Stimulated activated CD8-positive, alpha-beta memory T cell treated with anti-CD3 and anti-CD28 coated beads, Interleukin-15, amount 100 ng/mL, for 1 hour (primary cell): ENCODE measurements at places on chromosomes 5 and 9.

GRCh38 chr5:135930949-135931295 is 23.9 kb downstream of the LECT2 start:
- DNase-seq: no peak

- no peak for DNase-seq
Measured at GRCh38 chr9:124273427-124274160, 15.8 kb downstream of the NEK6 start.

- DNase-seq: no peak
Measured at GRCh38 chr5:39206630-39207321, 12.6 kb downstream of the FYB1 start.

GRCh38 chr5:87399720-87400119 is 13.0 kb downstream of the CCNH start:
- no peak for DNase-seq

DNA sequence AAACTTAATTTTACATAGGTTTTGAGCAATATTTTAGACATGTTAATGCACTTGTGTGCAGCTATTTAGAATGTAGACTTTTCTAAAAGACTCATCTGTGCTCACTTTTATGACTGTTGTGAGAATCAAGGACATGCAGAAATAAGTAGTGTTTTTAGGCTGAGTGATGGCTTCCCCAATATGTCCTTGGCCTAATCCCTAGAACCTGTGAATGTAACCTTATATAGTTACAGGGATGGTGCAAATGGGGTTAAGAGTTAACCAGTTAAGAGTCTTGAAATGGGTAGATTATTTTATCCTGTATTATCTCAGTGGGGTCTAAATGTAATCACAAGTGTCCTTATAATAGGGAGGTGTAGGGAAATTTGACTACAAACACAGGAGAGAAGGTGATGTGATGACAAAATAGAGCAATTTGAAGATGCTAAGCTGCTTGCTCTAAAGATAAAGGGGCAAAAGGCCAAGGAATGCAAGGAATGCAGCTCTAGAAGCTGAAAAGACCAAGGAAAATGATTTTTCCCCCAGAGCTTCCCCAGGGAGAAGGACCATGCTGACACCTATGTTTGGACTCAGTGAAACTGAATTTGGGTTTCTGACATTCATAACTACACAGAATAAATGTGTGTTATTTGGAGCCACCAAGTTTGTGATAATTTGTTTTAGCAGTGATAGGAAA is 298.0 kb upstream of the PAPPA start:
- no peak for DNase-seq

DNA sequence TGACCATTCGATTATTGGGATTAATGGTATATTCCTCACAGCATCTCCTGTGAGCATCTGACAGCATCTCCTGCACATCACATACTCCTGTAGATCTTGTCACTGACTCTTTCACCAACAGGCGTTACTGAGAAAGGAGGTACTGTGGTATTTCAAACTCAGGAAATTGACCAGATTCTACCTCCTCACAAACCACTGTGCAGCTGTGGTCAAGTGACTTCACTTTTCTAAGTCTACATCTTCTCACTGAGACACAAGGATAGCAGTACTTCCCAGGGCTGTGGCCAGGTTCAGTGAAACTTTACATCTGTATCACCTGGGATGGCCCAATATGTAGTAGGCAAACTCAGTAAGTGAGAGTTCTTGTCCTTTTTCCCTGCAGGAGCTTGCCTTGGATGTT is 332.3 kb upstream of the ADAMTSL1 start:
- DNase-seq: no peak

GRCh38 chr5:115571441-115571878 is 26.9 kb upstream of the FEM1C start:
- DNase-seq: no peak

GRCh38 chr5:80784451-80784850 is 129.7 kb upstream of the DHFR start:
- DNase-seq: no peak

- no peak for DNase-seq
Measured at GRCh38 chr5:35904443-35905132, 33.8 kb downstream of the CAPSL start.

DNA sequence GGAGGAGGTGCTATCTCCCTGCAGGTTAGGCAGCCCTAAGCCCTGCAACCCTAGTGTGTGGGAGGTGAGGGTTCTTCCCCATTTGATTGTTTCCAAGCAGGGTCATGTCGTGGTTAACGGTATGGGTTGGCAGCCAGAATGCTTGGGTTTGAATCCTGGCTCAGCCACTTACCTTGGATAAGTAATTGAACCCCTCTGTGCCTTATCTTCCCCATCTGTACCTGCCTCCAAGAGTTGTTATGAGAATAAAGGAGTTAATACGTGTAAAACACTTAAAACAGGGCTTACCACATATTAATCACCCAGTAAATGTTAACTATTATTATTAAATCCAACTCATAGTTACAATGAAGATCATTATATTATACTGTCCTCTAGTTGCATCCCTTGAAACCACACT is 52.2 kb upstream of the SPATA31E1 start:
- no peak for DNase-seq

DNA sequence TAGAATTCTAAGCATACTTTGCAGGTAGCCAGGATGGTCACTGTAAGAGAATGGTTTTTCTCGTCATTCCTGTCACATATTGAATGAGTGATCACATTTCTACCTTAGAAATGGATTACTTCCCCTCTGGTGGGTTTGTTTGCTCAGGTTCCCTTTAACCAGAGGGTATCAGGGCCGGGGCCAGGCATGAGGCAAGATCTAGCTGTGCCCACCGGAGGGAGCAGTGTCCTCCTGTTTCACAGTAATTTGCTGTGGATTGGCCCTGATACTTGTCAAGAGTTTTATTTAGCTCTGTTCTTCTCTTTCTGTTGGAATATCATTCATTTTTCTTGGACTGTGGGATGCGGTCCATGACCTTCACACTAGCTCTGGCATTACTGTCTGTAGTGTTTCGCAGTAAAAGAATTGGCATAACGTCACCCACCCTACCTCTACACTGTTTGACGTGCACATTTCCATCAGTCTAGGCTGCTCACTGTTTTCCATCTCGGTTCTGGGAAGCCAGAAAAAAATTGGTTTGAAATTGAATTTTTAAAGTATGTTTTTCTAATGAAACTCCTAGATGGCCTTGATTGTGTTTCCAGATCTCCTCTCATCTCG is 42.4 kb upstream of the ZBED3 start:
- DNase-seq: no peak

- DNase-seq: no peak
Measured at GRCh38 chr5:54823006-54823405, 162.4 kb downstream of the ESM1 start.

DNA sequence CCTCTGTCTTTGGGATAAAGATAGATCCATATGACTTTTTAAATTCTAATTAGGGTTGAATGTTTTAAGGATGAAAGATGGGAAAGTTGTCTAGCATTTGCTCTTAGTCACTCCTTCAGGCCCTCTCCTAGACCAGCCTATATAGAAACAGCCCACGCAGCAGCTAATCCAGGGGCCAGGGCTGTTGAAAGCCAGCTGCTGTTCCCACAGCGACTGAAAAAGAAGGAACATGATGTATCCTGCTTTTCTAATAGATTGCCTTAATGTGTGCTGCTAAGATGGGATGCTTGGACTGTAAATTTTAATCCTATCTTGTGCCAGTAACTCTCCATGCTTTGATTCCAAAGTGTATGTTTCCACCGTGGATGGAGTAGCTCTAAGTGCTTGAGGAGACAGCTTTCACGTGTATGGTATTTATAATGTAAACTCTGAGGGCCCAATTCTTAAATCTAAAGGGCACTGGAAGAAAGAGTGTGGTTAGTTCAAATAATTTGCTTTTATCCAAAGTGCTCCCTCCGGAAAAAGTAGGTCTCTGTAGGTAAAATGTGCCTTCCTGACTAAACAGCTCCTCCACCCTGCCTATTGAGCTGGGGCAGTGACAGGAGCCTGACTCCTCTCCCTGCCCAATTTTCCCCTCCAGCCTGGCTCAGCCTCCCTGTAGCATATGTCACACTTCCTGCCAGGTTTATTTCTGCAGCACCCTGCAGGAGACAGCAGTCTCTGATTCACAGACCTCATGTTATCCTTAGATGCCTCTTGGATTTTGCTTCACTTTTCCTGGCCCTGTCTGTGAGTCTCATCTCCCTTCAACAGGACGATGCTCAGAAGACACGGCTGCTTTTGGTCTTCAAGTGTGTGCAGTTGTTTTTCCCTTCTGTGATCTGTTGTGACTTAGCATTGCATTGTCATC is 33.2 kb downstream of the SLC36A1 start:
- DNase-seq: no peak

GRCh38 chr5:54551292-54551691 is 33.7 kb downstream of the SNX18 start:
- DNase-seq: no peak

DNA sequence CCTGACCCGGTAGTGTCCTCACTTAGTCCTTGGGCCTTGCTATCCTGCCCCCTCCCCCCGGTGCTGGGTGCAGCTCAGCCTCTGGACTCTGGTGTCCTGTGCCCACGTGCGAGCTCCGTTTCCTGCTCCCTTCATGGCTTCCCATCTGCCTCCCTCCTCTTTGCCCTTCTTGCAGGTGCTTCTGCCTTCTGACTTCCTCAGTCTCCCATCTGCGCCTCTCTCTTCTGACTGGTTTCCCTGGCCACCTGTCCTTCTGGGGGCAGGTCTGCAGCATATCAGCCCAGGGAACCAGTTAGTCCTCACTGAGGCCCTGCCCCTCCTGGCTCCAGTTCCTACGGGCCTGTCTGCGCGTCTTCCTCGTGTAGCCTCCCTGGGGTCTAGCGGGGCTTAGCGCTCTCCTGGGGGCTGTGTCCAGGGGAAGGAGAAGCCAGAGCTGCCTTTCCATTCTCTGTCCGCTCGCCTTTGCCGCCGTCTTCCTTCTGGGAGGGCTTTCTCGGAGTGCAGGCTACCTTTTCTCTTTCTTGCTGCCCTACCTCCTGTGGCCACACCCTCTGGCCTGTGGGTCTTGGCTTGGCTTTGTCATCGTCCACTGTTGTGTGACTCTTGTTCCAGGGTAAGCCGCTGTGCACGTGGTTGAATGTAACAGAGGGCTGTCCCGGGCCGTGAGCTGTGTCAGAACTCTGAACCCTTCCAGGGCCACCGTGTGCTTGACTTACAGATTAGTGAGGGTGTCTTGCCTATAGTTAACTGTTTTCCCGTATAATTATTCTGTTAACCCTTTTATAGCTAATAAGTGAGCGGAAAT is 51.8 kb downstream of the EHMT1 start:
- DNase-seq: no peak

GRCh38 chr5:122458278-122458872 is 146.3 kb downstream of the SNCAIP start:
- no peak for DNase-seq

DNA sequence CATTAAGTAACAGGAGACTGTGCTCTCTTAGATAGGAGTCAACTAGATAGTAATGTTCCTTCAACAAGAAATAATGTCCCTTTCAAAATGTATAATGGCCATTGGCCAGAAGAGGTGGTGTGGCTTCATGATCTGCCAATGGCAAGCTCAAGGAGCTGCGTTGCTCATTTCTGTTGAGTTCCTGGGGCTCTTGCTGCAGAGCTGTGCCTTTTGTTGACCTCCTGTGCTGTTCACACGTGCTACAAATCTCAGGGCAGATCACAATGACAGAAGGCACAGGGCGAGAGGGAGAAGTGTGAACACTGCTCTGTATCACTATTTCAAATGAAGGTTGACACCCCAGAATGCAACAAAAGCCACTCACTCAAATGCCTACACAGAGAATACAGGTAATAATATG is 16.0 kb upstream of the TBC1D2 start:
- DNase-seq: no peak

DNA sequence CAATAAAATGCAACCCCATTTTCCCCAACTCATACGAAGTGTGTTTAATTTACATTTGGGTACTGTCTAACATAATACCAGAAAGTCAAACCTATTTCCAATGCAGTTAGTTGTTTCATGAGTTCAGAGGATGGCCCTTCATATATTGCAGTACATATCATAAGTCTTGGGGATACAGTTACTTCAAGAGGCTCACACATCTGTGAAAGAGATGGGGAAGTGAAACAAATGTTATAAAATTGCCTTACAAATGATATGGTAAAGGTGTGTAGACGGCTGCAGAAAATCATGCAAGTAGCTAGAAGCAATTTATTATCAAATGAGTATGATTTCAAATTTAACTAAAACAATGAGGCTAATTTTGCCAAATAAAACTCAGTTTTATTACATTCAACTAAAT is 219.0 kb upstream of the CDH12 start:
- no peak for DNase-seq

DNA sequence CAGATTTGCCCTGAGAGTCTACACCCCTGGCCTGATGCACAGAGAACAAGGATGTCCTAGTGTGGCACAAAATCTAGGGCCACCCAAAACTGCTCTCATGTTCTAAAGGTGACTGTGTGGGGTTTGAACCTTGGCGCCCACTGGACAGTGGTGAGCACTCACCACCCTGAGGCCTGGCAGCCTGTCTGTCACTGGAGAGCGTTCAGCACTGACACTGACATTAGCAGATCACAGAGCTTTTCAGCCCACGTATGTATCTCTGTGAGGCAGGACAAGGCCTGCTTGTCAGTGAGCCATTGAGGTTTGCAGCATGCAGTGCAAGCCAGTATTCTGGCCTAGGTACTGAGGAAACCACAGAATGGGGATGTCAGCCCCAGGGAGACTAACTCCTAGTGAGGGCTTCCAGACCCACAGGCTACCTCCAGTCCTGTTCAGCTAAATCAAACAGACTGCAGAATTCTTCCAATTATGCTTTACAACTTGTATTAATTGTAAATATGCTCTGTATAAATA is 38.9 kb upstream of the SLC2A8 start:
- no peak for DNase-seq

- DNase-seq: no peak
Measured at GRCh38 chr9:110389148-110389750, 51.6 kb upstream of the TXNDC8 start.

- no peak for DNase-seq
Measured at GRCh38 chr9:100011062-100011681, 87.6 kb downstream of the ERP44 start.

DNA sequence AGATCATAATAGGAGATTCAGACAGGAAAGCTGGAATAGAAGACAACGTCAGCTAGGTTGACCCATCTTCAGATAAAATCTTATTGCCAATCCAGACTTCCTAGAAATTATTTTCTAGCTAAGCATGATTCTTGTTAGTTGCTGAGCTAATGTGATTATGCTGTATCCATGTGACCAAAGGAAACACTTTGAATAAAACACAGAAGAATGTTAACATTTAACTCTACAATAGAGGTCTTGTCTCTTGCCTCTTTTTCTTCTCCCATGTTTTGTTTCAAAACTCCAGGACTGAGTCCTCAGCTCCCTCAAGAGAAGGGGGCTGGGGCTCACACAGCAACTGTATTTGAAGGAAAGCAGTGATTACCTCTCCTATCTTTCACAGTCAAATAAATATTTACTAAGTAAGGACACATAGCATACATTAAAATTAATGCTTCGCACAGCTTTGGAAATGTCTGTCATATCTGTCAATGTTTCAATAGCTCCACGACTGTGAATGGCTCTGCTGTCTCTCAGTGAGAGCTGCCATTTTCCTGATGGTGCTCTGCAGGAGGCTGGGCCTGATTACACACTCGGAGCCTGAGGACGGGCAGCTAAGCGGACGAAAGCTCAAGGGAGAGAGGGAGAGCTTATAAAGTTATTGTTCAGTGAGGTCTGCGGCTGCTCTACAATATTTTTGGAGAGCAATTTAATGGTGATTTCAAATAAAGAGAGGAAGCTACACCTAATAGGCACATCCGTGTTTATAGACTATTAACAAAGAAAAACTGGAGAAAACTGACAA is 64.8 kb upstream of the ZNF462 start:
- DNase-seq: no peak
